ENCODE measurements at places on chromosomes 4 and X.

DNA sequence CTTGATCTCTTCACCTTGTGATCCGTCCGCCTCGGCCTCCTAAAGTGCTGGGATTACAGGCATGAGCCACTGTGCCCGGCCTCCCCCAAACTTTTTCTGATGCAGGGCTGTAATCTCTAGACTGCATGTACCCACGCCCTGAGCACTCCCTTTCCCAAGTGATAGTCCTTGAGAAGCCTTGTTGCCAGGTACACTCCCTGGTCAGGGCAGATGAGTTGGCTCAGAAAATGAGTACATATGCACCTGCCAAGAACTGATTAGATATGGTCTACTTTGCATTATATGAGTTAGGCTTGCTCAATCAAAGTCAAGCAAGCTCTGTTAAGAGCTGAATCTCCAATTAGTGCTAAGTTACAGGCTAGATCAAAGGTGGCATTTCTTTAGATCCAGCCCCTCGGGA, 20.3 kb downstream of the APOO start:
- no peak for DNase-seq

DNA sequence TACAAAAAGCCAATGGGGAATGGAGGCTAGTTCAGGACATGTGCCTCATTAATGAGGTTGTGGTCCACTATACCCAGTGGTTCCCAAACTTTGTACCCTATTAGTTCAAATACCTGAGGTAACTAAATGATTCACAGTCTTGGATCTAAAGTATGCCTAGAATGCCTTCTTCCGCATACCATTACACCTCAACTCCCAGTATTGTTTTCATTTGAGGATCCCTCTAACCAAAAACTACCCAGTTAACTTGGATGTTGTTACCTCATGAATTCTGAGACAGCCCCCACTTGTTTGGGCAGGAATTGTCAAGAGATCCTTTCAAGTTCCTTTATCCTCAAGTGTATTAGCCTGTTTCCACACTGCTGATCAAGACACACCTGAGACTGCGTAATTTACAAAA, 439.2 kb downstream of the PCDH10 start:
- no peak for DNase-seq

DNA sequence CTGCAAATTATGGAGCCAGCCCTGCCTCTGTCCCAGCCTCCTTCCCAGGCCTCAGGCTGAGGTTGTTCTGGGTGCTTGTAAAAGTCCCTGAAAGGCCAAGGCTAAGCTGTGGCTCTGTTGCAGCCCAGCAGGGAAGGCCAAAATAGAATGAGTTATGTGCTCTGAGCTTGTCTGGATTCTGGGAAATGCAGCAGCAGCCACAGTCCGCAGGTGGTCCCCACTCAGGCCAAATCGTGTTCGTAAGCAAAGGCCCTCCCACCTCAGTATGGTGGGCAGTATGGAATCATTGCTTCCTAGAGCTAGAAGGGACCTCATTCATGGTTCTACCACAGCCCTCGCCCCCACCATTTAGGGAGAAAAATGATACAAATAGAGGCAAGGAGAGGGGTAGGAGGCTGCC, 4.7 kb upstream of the TCEAL1 start:
- no peak for DNase-seq

DNA sequence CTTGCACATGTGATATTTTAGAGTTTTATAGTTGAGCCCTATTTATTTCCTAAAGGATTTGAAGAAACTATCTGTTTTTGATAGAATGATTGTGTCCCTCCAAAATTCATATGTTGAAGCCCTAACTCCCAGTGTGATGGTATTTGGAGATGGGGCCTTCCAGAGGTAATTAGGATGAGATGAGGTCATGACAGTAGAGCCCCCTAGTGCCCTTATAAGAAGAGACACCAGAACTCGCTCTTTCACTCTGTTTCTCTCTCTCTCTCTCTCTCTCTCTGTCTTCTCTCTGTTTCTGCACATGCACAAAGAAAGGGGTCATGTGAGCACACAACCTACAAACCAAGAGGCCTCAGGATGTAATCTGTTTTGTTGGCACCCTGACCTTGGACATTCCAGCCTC, 921.9 kb upstream of the DIAPH2 start:
- DNase-seq: no peak

- DNase-seq: no peak
Observed at GRCh38 chr4:6377626-6378492, 94.6 kb downstream of the PPP2R2C start.

GRCh38 chr4:123889507-123889906, 492.9 kb downstream of the SPRY1 start:
- no peak for DNase-seq

DNA sequence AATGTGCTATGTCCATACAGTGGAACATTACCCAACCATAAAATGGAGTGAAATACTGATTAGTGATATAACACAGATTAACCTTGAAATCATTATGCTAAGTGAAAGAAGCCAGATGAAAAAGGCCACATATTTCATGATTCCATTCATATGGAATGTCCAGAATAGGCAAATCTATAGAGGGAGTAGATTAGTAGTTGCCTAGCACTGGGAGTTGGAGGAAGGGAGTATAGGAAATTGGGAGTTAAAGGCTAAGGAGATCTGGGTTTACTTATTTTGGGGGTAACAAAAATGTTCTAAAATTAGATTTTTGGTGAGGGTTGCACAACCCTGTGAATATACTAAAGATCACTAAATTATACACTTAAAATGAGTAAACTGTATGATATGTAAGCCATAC, 26.8 kb downstream of the ENOX2 start:
- DNase-seq: no peak

DNA sequence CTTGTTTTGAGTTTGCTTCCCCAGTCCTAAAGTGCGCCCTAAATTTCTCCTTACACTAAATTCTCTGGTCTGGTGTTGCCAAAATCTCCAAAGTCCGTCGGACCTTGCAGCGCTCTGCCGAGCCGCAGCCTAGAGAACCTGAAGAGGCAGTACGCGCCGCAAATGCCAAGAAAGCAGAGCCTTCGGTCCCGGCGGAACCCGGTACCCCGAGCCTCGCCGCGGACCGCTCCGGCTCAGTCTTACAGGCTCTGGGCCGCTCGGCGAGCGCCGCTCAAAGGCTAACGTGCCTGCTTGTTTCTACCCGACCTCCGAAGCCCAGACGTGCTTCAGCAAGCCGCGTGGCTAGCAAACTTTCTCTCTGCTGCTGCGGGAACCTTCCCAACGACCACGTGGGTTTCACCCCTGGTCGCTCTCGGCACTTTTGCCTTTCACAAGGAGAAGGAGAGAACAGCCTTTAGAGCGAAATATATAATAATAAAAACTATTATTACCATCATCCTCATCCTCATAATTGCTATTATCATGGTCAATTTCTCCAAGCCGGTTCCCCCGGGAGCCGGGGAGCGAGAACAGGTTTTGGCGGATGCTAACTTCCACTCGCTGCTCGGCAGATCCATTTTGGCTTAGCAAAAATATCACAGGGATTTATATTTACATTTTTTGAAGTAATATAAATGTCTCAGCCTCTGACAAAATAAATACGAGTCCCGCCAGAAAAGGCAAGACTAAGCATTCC, 2.2 kb upstream of the HTR2C start:
- no peak for DNase-seq

GRCh38 chr4:185248393-185249039, 39.1 kb downstream of the SNX25 start:
- no peak for DNase-seq

- no peak for DNase-seq
Observed at GRCh38 chr4:148790691-148791090, 348.5 kb upstream of the NR3C2 start.

DNA sequence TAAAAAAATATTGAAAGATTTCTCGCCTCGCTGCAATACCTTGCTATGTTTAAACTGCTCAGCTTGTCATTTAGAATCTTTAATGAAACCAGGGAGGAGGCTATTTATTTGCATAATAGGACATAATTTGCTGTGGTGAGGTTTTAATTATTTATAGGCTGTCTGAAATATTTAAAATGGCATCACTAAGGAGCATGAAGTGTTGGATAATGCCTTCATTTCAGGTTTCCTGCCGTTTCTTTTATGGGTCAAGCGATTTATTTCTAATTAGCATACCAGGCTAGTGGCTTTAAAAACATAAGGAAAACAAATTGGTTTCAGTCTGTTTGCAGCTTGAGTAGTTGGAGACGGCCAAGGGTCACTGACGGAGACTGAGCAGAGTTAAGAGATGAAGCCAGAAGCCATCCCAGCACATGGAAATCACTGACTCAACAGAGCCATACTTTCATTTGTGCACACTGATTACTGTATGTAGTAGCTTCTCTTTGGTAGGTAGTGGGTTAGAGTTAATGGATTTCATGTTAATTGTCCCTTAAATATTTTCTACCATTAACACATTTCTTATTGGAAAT, 1962.4 kb upstream of the TENM3 start:
- no peak for DNase-seq

GRCh38 chr4:182578402-182578801, 335.2 kb downstream of the TENM3 start:
- no peak for DNase-seq

GRCh38 chr4:87451537-87451936, 29.2 kb downstream of the NUDT9 start:
- DNase-seq: no peak

GRCh38 chrX:150766351-150767044, 73.3 kb downstream of the MTMR1 start:
- DNase-seq: no peak

DNA sequence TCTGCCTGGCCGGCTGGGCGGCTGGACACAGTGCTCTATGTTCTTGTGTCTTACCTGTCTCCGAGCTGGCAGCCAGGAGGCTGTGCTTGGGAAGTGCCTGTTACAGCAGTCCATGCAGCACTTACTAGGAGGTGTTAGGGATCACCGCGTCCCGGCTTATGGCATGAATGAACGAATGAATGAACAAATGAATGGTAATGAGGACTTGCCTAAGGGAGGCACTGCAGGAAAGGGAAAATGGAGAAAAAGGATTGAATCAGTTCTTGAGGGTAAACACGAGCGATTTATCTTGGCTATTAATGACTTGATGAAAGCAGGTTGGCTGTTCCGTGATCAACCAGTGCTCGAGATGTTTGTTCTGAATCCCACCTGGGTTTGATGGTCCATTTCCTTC, 31.1 kb downstream of the TBC1D14 start:
- DNase-seq: no peak

- DNase-seq: no peak
Observed at GRCh38 chrX:9558615-9559014, 93.8 kb downstream of the TBL1X start.

DNA sequence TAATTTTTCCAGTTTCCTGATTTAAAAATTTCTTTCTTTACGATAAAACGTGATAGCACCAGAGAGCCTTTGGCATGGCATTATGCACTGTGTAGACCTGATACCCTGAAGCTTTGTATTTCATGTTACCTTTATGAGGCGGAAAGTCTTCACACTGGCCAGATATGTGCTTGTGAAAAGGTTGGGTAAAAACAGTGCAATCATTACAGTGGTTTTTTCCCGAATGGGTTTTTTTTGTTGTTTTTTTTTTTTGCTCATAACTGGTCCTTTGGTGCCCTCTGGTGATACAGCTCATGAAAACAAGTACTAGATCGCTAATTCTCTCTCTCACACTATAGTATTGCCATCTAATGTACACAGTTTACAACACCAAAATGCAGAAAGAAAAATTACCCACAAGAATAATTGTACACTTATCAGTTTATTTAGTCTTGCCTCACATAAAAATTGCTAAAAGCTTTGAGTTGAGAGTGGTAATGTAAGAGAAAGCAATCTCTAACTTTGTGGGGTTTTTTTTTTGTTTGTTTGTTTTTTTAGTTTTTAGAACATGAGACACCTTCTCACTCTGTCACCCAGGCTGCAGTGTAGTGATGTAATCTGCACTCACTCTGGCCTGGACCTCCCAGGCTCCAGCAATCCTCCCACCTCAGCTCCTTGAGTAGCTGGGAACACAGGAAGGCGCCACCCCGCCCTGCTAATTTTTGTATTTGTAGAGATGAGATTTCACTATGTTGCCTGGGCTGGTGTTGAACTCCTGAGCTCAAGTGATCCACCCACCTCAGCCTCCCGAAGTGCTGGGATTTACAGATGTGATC, 21.3 kb downstream of the SPCS3 start:
- DNase-seq: no peak

DNA sequence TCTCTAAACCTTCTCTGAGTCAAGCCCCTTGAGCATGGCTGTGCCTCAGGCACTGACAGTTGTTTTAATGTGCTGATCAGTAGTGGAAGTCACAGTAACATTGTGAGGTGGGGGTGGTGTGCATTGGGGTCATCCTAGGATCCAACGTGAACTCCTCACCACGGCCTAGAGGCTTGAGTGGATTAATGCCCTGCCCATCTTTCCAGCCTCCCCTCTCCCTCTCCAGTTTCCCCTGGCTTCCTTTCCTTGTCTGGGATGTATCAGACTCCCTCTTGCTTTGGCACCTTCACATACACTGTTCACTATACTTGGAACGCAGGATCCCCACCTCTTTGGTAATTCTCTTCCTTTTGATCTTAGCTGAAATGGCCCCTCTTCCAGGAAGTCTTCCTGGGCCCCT, 13.3 kb upstream of the PJA1 start:
- no peak for DNase-seq

GRCh38 chr4:8472689-8473197, 32.2 kb downstream of the TRMT44 start:
- no peak for DNase-seq

GRCh38 chr4:37757761-37758160, 68.7 kb upstream of the PGM2 start:
- no peak for DNase-seq

DNA sequence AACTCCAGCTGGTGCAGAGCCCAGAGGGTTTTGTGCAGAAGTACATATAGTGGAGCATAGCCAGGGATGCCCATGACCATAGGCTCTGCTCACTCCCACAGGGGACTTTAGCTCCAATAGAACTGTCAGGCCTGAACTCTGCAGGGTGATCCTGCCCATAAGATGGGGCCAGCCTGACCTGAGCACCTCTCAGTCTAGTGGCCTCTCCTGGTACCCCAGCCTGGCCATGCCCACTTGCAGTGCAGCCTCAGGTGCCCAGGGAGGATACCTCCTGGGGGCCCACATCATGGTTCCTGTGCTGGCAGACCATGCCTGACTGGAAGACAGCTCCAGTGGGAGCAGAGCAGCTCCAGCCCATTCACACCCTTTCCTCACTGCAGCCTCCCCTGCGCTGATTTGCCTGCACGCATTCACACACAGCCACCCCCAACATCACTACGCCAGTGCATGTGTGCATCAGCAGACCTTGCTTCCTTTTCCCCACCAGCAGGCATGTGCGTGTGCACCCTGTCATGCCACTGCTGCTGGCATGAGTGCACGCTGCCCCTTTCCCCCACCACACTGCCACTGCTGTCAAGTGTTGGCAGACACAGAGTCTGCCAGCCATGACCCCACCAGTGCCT, 53.0 kb upstream of the MMAA start:
- DNase-seq: no peak

GRCh38 chr4:32771491-32771890, 2051.3 kb downstream of the PCDH7 start:
- no peak for DNase-seq

GRCh38 chr4:141713771-141714445, 77.5 kb downstream of the IL15 start:
- DNase-seq: no peak

GRCh38 chr4:43411226-43411625, 518.7 kb downstream of the GRXCR1 start:
- DNase-seq: no peak

DNA sequence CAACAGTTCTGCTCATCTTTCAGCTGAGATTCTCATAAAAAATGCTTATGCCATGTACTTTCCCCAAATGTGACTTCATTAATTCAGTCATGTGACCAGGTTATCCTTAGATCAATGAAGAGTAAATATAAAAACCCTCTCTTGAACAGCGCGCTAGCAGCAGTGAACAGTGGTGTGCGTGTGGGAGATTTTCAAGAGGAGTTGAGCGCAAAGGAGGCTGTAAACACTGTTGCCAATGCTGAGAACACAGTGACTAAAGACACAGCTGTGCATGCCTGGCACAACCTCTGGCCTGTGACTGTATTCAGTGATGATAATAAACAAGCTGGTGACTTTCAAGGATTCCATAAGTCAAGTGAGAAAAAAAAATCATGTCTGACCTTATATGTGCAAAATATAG, 25.1 kb downstream of the MSX1 start:
- no peak for DNase-seq
